ENCODE measurements at places on chromosomes 5 and 9.

DNA sequence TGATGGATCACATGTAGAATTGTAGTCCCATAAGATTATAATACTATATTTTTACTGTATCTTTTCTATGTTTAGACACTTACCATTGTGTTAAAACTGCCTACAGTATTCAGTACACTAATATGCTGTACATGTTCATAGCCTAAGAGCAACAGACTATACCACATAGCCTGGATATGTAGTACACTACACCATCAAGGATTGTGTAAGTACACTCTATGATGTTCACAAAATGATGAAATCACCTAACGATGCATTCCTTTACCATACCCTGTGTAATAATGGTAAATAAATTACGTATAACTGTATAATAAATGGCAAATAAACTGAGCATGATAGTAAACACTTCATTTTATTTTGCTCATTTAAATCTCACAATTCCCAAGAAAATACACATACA is 60.3 kb downstream of the RICTOR start:
- DNase-seq, result no peak

- DNase-seq, result no peak
These were observed 44.8 kb downstream of the SNCAIP start for GRCh38 chr5:122356855-122357254.

DNA sequence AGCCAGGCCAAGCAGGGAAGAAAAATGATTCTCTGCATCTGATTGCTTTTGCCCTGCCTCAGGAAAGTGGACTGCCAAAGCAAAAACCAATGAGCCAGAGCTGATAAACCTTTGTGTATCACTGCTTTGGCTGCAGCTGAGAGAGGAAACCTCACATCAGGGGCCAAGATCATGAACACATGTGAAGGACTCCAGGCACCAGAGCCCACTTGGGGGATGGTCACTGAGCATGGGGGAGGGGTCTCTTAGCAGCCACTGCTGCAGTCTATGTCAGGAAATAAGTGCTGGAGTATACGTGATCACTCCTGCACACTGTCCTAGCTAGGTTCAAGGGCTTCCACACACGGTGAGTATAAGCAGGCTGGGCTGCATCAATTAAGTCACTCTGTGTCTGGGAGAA is 229.9 kb downstream of the SPOCK1 start:
- no peak for DNase-seq

- DNase-seq, result no peak
These were observed 28.6 kb downstream of the NKD2 start for GRCh38 chr5:1037123-1037670.

GRCh38 chr5:158525663-158526062 is 574.1 kb downstream of the EBF1 start:
- DNase-seq, result no peak

DNA sequence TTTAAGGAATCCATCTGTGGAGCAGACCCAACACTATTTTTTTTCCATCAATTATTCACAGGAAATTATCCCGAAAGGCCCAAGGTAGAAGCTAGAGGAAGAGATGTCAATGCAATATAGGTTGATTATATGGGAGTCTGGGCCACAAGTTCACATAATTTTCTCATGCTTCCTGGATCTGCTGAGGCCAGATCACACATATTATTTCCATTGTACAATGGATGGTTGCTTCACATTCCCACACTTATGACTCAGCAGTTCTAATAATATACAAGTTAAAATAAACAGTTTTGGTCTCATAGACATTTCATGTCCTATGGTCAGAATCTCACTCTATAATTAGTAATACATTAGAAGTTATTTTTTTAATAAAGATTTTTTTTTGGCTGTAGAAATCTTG is 66.0 kb upstream of the PTPRD start:
- DNase-seq, result no peak

GRCh38 chr5:58622936-58623871 is 40.3 kb downstream of the RAB3C start:
- DNase-seq, result no peak

- DNase-seq, result no peak
These were observed 75.9 kb upstream of the RASGRF2 start for GRCh38 chr5:80884086-80884813.

DNA sequence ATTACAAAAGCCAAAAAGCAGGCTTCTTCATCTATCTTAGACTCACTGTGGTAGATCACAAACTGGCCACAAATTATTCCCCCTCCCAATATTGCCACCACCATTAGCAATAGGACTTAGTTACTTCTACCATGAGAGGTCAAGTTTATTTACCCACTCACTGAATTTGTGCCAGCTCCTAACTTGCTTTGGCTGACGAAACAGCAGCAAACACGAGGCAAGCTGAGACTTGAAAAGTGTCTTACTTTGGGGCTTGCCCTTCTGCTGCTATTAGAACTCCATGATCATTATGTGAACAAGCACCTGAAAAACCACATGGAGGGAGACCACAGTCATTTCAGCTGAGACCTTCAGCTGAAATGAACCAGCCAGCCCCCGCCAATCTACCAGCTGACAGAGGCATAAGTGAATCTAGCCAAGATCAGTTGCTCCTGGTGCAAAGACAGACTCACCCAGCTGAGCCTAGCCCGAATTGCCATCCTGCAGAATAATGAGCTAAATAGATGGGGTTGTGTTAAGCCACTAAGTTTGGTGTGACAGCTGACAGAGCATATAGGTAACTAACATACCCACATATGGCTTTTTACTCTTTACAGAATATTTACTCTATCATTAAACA is 5.7 kb downstream of the WDR41 start:
- no peak for DNase-seq

- DNase-seq, result no peak
These were observed 374.9 kb downstream of the TMEM38B start for GRCh38 chr9:106069241-106069640.

DNA sequence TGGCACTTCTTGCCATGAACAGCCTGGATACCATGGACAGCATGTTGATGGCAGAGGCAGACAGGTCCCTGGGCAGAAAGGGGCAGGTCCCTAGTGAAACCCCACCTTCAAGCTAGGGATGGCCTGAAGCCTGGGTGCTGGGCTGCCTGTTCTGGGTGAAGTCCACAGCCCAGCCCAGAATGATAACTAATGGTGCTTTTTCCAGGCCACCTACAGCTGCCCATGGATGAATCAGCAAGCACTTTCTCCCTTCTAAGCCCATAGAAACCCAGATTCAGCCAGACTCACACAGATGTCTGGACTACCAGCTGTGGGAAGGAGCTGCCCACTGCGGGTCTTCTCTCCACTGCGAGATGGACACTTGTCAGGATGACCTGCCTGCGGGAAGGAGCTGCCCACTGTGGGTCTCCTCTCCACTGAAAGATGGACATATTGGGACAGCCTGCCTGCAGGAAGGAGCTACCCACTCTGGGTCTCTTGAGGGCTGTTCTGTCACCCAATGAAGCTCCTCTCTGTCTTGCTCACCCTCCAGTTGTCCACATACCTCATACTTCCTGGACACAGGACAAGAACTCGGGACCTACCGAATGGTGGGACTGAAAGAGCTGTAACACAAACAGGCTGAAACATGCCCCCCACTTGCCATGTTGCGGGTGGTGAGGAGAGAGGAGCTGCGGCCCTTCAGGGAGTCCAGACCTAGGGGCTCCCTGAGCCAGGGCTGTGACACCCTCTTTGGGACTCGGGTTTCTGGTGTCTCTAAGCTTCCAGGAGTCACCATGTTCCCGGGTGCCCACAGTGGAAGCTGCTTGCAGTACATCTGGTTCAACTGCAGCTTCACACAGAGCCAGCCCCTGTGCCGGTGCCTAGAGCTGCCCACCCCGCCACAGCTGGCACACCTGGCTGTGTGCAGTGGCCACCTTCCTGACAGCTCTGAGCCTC is 60.7 kb upstream of the SYNPO start:
- no peak for DNase-seq

DNA sequence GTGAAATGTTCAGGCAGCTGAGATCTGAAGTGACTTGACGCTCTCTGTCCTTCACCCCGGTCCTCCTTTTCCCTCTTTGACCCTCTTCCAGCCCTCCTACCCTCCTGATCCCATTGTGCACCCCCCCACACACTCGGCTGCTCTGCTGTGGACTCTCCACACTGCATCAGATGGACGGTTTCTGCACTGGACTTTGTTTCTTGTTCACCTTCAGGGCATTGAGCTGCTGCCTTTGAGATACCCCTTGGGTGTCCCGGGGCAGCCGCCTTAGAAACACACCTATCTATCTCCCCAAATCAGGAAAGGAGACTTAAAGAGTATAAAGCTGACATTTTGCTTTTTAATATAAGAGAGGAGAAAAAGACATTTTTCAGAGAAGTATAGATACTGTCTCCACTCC is 27.5 kb downstream of the AMBP start:
- no peak for DNase-seq

Measured in urothelium cell line (cell line).